ENCODE measurements at places on chromosomes 4 and X. TPM values are rescaled to one million over a fixed set of nuclear protein-coding genes. Genes with fewer than 3 reads are reported as not detected.

Gene PNMA6F
- total RNA-seq: not detected

DNA sequence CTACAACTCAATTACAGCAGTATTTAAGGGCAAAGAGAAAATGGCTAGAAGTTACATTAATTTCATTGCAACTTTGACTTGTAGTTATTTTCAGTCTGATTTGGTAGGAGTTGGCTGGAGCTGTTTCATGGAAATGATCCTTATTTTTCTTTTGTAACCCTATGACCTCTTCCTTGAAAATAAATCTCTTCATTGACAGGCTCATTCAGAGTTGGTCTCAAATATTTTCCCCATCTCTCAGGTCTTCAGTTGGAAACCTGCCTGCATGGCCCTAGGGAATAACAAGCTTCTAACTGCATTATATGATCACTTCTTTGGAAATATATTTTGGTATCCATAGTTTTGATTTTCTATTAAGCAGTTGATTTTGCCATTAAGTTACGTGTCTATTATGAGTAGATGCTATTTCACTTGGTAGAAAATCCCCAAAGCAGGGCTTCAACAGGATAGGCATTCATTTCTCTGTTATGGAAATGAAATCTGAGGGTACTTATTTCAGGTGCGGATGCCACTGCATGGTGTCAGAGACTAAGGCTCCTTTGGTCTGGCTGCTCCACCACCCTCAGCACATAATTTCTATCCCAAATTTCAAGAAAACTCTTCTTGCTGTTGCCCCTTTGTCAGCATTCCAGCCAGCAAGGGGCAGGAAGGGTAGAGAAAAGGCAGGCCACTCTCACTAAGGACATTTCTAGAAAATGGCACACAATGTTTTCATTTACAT is 502.5 kb downstream of the SPRY1 start:
- no peak for DNase-seq

Gene DCLK2
- 16.0 TPM for total RNA-seq

DNA sequence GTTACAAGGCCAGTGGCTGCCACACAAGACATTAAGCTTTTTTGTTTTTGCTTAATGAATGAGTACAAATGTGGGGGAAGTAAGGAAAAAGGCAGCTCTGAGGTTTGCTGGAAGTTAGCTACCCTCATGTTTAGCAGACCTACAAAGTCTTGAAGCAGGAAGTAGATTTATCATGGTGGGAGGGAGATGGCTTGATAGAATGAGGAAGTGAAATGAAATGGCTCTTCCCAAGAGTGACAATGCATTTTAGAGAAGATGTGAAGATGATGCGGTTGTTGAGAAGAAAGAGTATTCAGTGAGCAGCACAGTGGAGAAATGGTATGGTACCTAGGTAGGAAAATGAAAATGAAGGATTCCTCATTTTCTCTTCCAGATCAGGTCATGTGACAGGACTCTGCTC is 108.0 kb downstream of the SLIT2 start:
- no peak for DNase-seq

Gene LANCL3
- total RNA-seq: 0.84 TPM

Gene MAGEE1
- total RNA-seq: 6.1 TPM

DNA sequence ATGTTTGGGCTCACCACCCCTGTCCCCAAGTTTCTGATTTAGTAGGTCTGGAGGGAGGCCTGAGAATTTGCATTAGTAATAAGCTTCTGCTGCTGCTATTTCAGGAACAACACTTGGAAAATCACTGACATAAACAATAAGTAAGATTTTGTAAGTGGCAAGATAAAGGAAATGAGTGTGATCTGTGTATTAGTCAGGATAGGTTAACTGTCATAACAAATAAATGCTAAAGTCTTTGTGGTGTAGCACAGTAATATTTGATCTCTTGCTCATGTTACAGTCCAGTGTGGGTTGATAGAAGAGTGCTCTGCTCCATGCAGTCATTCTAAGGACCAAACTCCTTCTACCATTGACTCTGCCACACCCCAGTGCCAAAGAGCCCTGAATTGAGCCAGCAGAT is 67.0 kb downstream of the NHS start:
- no peak for DNase-seq

- no peak for DNase-seq
Measured at GRCh38 chrX:39750256-39750790, 347.4 kb downstream of the BCOR start.

- no peak for DNase-seq
Measured at GRCh38 chr4:90572996-90573395, 445.8 kb downstream of the CCSER1 start.

GRCh38 chrX:140767646-140768045 is 58.1 kb downstream of the LINC00632 start:
- no peak for DNase-seq

GRCh38 chrX:30875957-30876356 is 13.1 kb downstream of the TAB3 start:
- DNase-seq: no peak

DNA sequence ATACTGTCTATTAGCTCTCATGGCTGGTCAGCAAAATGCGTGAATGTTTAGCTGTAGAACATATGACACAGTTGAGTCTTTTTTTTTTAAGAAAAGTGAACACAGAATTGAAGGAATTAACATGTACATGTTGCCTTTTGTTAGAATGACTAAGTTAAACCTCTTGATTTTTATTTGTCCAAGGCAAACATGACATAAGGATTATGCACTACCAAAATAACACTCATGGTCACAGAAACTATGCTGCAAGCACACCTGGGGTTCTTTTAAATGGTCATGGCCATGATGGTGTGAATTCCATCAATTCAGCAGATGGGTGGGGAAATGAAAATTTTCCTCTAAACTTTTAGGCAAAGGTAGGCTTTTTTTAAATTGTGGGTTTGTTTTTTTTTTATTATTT is 80.1 kb upstream of the CXCL13 start:
- DNase-seq: no peak

- no peak for DNase-seq
Measured at GRCh38 chr4:152398060-152398459, 137.8 kb downstream of the FBXW7 start.

- no peak for DNase-seq
Measured at GRCh38 chr4:112944006-112944405, 105.4 kb upstream of the ANK2 start.

GRCh38 chr4:187171706-187172339 is 448.2 kb upstream of the FAT1 start:
- no peak for DNase-seq

DNA sequence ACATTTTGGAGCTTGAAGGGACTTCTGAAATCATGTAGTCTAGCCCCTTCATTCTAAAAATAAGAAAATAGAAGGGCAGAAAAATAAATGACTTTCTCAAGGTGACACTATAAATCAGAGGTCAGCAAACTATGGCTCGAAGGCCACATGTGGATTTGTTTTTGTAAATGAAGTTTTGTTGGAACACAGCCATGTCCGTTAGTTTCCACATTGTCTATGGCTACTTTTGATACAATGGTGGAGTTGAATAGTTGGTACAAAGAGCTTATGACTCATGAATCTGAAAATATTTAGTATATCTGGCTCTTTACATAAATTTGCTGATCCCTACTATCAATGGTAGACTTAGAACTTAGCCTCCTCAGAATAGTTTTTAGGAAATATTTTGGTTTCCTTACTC is 302.4 kb upstream of the PRPS2 start:
- DNase-seq: no peak

Gene PHEX
- total RNA-seq: 0.13 TPM

Data from aorta (tissue), 5 donors.